ENCODE measurements at places on chromosomes 16 and 17.

- no peak for DNase-seq
Measured at GRCh38 chr17:33113276-33113990, 121.8 kb downstream of the SPACA3 start.

- no peak for DNase-seq
Measured at GRCh38 chr16:23539984-23540816, 16.9 kb downstream of the EARS2 start.

GRCh38 chr16:10927497-10928112 lies 14.7 kb downstream of the DEXI start:
- no peak for DNase-seq

GRCh38 chr17:28040406-28040805 lies 2.1 kb upstream of the NLK start:
- no peak for DNase-seq
